ENCODE measurements at places on chromosomes 4 and X.

DNA sequence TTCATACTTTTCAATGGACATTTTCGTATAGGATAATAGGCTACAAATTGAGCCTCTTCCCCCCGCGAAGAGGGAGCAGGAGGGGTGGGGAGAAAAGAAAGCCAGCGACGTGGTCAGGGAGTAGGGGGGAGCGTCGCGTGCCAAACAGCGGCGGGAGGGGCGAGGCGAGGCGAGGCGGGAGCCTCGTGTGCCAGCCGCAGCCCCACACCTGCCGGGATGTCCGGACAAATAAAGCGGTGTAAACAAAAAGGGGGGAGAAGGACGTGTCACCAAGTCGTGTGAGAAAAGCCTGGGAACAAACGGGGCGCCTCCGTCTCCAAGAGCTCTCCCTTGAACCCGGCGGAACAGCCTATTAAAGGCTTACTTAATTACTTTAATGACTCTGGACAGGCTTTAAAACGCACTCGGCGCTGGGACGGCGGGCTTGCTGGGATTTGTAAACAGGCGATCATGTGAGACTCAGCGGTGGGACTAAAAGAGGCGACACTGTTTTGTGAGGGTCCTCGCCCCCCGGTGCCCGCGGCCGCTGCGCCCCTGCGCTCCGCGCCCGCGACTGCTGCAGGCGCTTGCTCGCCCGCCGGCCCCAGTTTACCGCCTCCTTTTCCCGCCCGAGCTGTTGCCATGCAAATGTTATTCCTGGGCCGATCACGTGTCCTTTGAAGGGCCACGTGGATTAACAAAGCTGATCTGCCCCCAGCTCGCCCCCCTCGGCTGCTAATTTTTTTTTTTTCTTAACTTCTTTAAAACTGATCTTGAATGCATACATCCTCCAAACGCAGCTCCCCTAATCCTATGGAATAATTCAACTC, at the start of gene HELT:
Gene HELT, plus strand, starts transcription at position 527 of the 809 bp plus-strand sequence. CDS start 439 bp downstream, outside the sequence.
- no peak for DNase-seq

DNA sequence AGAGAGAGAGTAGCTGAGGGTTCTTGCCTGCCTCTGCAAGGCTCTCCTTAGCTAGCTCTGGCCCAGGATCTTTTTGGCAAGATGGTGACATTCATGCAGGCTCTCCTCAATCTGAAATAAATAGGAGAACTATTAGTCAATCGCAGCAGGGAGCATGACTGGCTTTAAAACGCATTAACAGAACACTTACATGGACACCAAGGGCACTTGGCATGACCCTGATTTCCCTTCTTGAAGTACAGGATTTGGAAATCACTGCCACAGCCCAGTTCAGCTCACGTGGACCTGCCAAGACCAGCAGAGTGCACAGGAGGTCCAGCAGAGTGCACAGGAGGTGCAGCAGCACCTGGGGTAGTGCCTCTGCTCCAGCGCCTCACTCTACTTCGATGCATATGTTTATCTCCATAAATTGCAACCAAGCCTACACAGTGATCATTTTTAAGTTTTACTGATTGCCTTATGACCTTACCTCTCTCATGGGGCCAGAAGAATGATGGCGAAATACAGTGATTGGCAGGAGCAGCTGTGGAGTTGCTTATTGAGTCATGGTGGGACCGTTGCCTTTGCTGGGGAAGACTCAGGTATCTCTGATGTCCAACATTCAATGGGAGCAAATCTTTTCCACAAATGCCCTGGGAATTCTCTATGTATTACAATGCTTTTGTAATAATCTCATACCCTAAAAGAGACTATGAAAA, 122.4 kb downstream of the SYNPO2 start:
- no peak for DNase-seq

- DNase-seq = no peak
Measured at GRCh38 chr4:89164400-89164799, 53.1 kb downstream of the TIGD2 start.

DNA sequence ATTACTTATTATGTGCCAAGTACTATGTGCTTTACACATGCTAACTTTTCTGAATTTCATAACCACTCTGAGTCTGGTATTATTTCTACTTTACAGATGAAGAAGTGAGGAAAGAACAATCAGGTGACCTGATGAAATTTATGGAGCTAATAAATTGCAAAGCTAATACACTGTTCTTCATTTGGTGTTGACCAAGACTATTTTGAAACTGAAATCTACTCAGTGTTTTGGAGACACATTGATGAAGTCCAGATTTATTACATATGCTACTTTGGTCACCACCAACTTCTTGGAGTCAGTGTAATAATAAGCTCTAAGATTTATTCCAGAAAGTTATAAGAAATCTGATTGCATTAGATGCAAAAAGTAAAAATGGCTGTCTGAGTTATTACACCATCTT, 637.9 kb downstream of the FAT4 start:
- no peak for DNase-seq

DNA sequence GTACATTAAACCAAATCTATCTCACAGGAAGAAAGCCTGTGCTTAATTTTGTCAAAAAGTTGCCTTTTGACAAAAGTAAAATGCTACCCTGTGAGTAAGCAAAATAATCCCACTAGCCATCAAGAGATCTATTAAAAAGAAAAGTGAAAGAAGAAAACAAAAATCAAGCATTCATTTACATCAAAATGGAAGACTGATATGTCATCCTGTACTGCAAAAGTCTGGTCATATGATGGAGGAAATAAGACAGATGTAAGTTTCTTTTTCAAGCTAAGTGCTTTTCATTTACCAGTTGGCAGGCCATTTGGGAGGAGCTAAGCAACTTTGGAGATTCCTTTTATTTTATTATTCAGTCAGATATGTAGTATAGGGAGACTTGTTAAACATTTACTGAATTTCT, 387.4 kb downstream of the SPOCK3 start:
- DNase-seq = no peak

DNA sequence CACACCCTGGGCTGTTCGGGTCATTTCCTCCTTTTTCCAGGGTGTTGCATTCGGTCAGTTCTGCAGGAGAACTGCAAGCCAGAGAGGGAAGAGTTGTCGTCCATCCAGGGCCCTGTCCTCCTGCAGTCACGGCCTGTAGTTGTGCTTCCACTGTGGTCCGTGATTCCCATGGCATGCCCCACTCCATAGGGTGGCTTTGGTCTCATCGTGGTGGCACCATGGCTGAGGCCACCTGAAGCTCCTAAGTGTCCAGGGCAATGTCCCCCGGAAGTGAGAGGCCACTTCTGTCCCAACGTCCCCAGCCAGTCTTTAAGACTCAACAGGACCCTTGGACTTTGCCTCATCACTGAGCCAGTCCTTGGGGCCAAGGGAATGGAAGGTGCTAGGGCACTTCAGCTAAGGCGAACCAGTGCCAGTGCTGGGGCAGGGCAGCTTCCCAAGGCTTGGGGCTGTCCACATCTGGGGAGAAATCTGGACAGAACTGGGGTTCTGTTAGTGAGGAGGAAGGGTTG, 83.7 kb downstream of the HTRA3 start:
- DNase-seq = no peak

- no peak for DNase-seq
Measured at GRCh38 chr4:99893839-99894160, 427 bp downstream of the LAMTOR3 start.

Data from D721Med (cell line).